ENCODE measurements at places on chromosomes 1 and 21.
A peak's percentile ranks its signal among the peaks of the same experiment; 100 is the strongest.

- ATAC-seq, result no peak
Measured at GRCh38 chr1:64121766-64122385, 81.5 kb upstream of the UBE2U start.

DNA sequence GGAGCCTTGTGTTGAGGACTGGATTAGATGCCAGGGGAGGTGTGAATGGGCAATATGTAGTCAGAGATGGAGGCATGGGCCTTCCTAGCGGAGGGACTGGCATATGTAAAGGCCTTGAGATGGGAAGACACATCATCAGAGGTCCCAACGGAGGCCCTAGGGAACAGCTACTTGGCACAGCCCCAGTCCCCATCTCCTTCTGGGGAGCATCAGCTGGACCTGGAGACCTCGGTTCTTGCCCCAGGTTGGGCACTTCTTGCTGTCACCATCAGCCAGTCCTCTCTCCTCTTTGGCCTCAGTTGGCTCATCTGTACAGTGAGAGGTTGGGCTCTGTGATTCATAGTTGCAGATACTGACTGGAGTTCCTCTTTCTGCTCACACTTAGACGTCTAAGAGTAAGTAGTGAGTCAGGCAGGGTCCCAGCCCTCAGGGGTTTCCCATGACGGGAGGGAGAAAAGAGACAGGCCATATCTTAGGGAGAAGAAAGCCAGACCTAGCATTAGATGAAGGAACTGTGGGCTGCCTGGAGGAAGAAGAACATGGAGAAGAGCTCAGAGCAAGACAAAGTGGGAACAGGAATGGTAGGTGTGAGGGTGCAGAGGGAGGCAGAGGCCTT is 3.4 kb upstream of the MARCKSL1 start:
- ATAC-seq, result no peak

DNA sequence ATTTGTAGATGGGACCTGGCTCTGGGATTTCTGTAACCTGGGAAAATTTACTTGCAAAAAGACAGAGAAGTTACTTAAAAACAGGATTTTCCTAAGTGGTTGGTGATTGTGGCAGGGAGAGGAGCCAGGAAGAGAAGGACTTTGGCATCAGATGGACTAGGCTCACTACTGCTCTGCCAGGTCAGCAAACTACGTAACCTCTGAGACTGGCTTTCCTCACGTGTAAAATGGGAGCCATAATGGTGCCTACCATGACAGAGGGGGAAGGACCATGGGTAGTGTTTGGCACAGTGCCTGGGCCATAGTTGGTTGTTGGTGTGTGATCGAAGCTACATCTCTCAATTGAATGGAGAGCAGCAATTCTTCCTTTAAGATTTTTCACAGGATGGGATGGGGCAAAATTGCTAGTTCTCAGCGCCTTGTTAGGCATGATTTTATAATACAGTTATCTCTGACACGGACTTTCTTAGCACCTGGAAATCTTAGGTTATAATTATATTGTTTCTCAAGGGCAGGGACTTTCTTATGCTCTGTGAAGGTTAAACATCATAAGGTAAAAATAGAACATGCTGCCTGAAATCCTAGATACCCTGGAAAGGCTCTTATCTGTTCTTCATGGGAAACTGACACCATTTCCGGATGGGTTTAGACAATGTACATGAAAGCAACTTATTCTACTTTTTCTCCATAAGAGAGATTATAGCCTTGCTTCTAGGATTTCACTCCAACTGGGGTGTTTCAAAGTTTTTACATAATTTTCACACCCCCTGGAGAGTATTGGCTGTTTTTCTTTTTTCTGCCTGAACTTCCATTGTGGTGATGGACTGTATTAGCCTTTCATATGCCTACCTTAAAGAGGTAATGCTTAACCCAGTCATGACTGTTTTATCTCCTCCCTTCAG is 10.9 kb downstream of the ROR1 start:
- ATAC-seq, result no peak

DNA sequence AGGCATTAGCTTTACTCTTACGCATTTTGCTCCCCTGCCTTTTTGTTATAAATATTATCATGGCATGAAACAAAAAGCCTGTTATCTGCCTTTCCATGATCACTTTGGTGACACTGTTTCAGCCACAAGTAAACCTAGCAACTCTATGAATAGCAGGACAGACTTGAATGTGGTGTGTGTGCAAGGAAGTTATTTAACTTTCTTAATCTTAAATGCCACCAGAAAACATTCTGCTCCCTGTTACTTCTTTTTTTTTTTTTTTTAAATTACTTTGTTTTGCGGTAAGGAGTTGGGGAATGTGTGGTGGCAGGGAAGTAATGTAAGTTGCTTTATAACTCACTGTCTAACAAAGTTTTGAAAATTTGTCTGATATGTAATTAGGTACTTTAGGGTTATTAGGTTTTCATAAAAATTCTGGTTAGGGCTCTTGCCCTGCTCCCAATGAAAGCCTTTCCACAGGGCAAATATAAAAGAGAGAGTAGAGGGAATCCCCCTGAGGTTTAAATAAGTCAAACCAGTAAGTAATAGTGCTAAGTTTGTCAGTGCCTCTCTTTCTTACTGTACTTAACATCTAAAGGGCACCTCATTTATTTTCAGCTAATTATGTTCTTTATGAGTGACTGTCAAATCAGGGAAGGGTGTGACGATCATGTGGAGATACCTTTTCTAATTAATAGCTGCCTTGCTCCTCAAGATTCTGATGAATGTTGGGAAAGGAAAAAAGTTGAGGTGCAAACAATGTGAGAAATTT is 39.5 kb downstream of the RASAL2 start:
- ATAC-seq, result no peak

DNA sequence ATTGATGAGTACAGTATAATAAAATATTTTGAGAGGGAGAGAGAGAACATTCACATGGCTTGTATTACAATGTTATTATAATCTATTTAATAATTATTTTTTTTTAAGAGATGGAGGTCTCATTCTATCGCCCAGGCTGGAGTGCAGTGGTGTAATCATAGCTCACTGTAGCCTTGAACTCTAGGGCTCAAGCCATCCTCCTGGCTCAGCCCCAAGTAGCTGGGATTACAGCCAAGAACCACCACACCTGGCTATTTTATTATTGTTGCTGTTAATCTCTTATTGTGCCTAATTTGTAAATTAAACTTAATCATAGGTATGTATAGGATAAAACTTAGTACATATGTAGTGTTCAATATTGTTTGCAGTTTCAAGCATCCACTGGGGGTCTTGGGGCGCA is 57.8 kb downstream of the HS2ST1 start:
- no peak for ATAC-seq

GRCh38 chr1:217965156-217965786 is 319.8 kb upstream of the RRP15 start:
- peak; percentile 43 for ATAC-seq

DNA sequence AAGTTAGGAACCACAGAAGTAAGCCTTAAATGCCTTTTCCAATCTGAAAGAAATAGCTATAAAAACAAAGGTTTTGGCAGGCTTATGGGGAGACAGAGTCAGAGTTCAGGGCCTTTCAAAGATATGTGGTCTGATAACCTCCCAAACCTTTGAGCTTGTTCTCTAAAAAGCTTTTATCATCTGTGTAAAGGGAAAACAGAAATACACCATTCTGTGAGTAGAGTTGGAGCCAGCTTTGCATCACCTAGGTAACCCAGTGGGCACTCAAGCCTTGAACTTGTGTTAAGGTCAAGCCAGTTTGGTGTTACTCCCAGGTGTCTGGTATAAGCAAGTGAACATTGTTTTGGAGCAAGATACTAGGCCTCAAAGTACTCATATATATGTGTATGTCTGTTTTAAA is 50.1 kb downstream of the LAMC1 start:
- no peak for ATAC-seq

DNA sequence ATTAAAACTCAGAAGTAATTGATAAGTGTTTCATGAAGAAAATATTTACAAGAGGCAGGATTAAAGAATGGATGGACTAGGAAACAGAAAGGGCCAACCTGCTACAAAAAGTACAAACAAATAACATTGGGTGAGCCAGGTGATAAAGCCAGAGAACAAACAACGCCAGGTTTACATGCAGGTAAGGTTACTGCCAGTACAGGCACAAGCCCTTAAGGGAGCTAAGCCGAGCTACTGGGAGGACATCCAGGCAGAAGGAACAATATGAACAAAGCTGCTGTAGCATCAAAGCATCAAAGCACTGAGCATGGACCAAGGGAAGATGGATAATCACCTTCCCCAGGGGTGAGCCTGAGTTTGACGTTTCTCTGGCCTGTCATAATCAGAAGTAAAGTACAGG is 380.7 kb downstream of the SEC16B start:
- ATAC-seq, result no peak

GRCh38 chr1:88239205-88239604 is 444.9 kb upstream of the PKN2 start:
- ATAC-seq, result no peak

- ATAC-seq, result no peak
Measured at GRCh38 chr21:29242201-29242600, 56.5 kb upstream of the BACH1 start.

DNA sequence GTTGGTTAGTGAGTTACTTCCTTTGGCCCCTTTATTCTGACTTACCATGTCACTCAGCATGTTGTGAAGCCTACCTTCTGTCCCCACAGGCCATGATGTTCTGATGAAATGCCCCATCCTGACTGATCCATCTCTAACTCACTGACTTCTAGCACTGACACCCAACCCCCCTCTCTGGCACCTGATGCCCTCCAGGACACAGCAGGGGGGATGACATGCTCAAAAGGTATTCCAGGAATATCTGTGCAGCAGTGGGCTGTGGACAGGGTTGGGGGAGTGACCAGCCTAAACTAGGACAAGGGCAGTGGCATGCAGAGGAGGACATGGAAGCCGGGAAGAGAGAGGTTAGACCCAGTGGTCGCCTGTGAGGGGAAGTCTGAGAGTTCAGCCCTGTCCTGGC is 25.5 kb downstream of the SYT2 start:
- no peak for ATAC-seq

- no peak for ATAC-seq
Measured at GRCh38 chr1:34879230-34879629, 19.7 kb upstream of the SMIM12 start.

DNA sequence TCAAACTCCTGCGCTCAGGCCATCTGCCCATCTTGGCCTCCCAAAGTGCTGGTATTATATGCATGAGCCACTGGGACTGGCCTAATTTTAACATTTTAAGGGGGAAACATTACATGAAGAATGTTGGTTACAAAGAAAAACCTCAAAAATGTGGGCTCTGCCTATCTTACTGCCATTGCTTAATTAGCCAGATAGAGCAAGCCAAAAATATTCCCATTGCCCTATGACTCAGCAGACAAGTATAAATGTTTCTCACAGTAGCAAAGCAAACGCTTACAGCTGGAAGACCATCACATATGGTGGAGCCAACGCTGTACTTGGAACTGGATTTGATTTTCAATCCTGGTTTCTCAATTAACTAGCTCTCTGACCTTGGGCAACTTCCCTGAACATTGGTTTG is 502.0 kb downstream of the SMYD3 start:
- ATAC-seq, result peak; percentile 90

- ATAC-seq, result peak; percentile 87
Measured at GRCh38 chr1:24727501-24728216, 17.6 kb upstream of the CLIC4 start.

DNA sequence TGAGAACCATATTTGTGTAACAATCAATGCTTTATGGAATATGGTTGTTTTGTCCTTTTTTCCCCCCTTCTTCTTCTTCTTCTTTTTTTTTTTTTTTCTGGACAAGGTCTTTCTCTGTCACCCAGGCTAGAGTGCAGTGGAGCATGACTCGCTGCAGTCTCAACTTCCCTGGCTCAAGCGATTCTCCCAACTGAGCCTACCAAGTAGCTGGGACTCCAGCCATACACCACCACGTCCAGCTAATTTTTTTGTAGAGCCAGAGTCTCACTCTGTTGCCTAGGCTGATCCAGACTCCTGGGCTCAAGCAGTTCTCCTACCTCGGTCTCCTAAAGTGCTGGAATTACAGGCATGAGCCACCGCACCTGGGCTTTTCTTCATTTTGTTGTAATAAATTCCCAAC is 86.7 kb downstream of the FMN2 start:
- no peak for ATAC-seq

All from SK-N-SH treated with all-trans-retinoic acid at 6 μM for 48 hours (cell line).